ENCODE measurements at places on chromosomes 12 and 14.

- no peak for DNase-seq
- no peaks in the 10 kb centered on the region for H3K27me3 ChIP-seq
- H3K4me3 ChIP-seq: no peak overlapping the region
- no peaks in the 10 kb centered on the region for H3K4me1 ChIP-seq
- no peak overlapping the region for H3K27ac ChIP-seq
Observed at GRCh38 chr12:88945051-88945732, 364.9 kb upstream of the KITLG start.

DNA sequence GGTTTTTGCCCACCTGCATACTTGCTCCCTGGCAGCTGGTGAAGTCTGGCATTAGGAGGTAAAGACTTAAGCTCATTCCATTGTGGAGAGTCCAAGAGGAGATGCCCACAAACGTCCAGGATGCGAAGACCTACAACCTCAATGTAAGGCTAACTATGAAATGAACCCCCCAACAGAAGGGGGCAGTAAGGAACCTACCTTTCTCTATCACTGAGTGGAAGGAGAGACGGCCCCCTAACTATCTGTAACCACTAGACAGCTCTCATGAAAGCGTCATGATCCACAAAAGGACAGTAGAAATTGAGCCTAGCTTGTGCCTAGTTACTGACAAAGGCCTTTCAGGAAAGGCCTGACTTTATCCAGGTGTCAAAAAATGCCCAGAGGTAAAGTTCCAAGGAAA, 55.3 kb downstream of the ZFYVE21 start:
- no peaks in the 10 kb centered on the region for H3K4me1 ChIP-seq
- no peaks in the 10 kb centered on the region for H3K27me3 ChIP-seq
- no peak overlapping the region for H3K27ac ChIP-seq
- no peak for DNase-seq

- peaks cover 9% of the 10 kb centered on the region for H3K4me1 ChIP-seq
- no peak for DNase-seq
- no peak overlapping the region for H3K4me3 ChIP-seq
- peaks cover 60% of the 10 kb centered on the region for H3K27me3 ChIP-seq
- no peaks in the 10 kb centered on the region for H3K36me3 ChIP-seq
Observed at GRCh38 chr14:104871145-104871655, 6.1 kb downstream of the CEP170B start.

DNA sequence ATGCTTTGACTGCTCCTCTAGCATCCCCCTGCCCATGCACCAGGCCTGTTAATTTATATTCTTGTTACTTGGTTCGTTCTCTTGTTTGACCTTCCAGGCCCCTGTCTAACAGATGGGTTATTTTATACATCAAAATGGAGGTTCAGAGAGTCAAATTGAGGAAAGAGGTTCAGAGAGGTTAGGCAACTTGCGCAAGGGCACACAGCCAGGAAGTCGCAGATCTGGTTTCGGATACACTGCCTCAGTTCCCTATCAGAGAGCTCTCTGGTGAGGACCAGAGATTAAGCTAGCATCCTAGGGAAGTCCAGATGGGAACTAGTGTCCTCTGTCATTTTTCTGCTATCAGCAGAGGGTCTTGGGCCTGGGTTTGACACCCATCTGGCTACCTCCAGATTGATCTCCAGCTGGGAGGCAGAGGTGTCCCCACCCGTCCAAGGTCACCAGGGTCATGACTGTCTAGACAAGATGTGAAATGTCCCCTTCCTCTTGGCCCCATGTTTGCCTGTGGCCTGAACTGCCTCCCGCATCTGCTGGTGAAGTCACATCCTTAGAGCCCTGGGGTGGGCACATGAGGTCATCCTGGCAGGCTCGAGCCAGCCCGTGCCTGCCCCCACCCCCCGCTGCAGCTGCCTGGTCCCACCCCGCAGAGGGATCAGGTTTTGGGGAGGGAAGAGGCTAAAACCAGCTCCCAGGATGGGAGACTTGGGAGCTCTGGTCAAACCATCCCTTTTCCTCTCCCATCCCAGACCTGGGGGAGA, 84.3 kb upstream of the NCOR2 start:
- H3K27ac ChIP-seq: no peak overlapping the region
- no peaks in the 10 kb centered on the region for H3K27me3 ChIP-seq
- no peak for DNase-seq
- no peak overlapping the region for H3K4me3 ChIP-seq
- no peaks in the 10 kb centered on the region for H3K36me3 ChIP-seq

GRCh38 chr12:12404297-12404696, 47.4 kb downstream of the BORCS5 start:
- no peak overlapping the region for H3K4me3 ChIP-seq
- no peak overlapping the region for H3K27ac ChIP-seq
- no peaks in the 10 kb centered on the region for H3K27me3 ChIP-seq
- no peak for DNase-seq
- H3K36me3 ChIP-seq: peaks cover 2% of the 10 kb centered on the region

GRCh38 chr14:87196436-87196835, 796.5 kb downstream of the GALC start:
- no peak overlapping the region for H3K27ac ChIP-seq
- no peaks in the 10 kb centered on the region for H3K4me1 ChIP-seq
- H3K27me3 ChIP-seq: no peaks in the 10 kb centered on the region
- DNase-seq: no peak
- H3K36me3 ChIP-seq: no peaks in the 10 kb centered on the region

GRCh38 chr12:122886851-122887818, 8.8 kb downstream of the VPS37B start:
- DNase-seq: peak; percentile 84
- peaks cover 90% of the 10 kb centered on the region for H3K4me1 ChIP-seq
- H3K27ac ChIP-seq: peak overlapping the region; percentile 97
- H3K36me3 ChIP-seq: no peaks in the 10 kb centered on the region
- peak overlapping the region; percentile 24 for H3K4me3 ChIP-seq
- H3K27me3 ChIP-seq: no peaks in the 10 kb centered on the region

DNA sequence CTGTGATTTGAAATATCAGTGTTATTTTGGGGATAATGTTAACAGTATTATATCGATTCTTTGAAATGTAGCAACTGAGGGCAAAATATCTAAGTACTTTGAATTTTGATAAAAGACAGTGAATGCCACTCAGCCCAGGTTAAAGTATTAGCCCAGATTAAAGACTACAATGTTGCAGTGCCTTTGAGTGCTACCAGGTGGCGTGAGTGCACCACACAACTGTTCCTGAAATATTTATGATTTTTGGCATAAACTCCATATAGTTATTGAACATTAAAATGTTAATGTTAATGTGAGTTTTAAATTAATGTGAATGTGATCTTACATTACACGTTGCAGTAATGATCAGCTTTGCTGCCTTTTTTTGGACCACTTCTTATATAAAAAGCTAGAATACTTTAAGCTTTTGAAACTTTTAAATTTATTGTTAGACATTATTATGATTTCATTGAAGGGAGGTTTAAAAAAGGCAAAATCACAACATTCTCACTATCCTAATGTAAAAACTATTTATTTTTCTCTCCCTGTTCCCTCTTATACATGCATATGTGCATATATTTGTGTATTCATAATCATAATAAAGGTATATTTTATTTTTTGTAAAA, 22.5 kb downstream of the MRPS35 start:
- no peaks in the 10 kb centered on the region for H3K27me3 ChIP-seq
- no peak overlapping the region for H3K27ac ChIP-seq
- no peaks in the 10 kb centered on the region for H3K4me1 ChIP-seq
- peak; percentile 39 for DNase-seq

DNA sequence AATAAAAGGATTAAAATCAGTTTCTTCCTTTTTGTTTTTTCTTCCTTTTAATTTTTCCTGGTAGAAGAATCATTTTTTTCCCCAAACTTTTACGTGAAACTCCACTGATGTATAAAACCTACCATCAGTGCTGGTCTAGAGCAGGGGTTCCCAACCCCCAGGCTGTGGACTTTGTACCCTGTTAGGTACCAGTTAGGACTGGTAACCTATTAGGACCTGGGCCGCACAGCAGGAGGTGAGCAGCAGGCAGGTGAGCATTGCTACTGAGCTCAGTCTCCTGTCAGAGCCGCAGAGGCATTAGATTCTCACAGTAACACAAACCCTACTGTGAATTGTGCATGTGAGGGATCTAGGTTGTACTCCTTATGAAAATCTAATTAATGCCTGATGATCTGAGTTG, 10.1 kb downstream of the SMCO2 start:
- peaks cover 4% of the 10 kb centered on the region for H3K27me3 ChIP-seq
- H3K4me1 ChIP-seq: no peaks in the 10 kb centered on the region
- no peak overlapping the region for H3K27ac ChIP-seq
- H3K36me3 ChIP-seq: no peaks in the 10 kb centered on the region

GRCh38 chr12:98519257-98519907, 4.0 kb downstream of the TMPO start:
- peaks cover 32% of the 10 kb centered on the region for H3K4me1 ChIP-seq
- DNase-seq: no peak
- no peaks in the 10 kb centered on the region for H3K27me3 ChIP-seq

DNA sequence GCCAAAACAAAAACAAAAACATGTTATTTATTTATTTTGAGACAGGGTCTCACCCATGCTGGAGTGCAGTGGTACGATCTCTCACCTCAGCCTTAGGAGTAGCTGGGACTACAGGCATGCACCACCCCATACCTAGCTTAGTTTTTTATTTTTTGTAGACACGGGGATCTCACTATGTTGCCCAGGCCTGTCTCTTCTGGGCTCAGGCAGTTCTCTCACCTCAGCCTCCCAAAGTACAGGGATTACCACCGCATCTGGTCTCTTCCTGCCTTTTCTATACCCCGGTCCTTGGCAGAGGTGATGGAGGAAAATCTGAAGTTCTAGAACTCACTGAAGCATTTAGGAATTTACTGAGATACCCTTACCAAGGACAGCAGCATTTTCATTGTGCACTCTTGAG, 6.8 kb upstream of the IRF2BPL start:
- DNase-seq: no peak
- no peak overlapping the region for H3K27ac ChIP-seq
- peaks cover 54% of the 10 kb centered on the region for H3K4me1 ChIP-seq
- H3K4me3 ChIP-seq: no peak overlapping the region
- H3K27me3 ChIP-seq: no peaks in the 10 kb centered on the region

- H3K4me3 ChIP-seq: no peak overlapping the region
- H3K27ac ChIP-seq: no peak overlapping the region
- H3K27me3 ChIP-seq: no peaks in the 10 kb centered on the region
- no peak for DNase-seq
Observed at GRCh38 chr14:56603648-56604047, 24.1 kb downstream of the TMEM260 start.

GRCh38 chr12:114729731-114730130, 45.8 kb upstream of the TBX3 start:
- H3K27me3 ChIP-seq: no peaks in the 10 kb centered on the region
- no peaks in the 10 kb centered on the region for H3K4me1 ChIP-seq
- H3K4me3 ChIP-seq: no peak overlapping the region
- no peak for DNase-seq
- H3K27ac ChIP-seq: no peak overlapping the region

DNA sequence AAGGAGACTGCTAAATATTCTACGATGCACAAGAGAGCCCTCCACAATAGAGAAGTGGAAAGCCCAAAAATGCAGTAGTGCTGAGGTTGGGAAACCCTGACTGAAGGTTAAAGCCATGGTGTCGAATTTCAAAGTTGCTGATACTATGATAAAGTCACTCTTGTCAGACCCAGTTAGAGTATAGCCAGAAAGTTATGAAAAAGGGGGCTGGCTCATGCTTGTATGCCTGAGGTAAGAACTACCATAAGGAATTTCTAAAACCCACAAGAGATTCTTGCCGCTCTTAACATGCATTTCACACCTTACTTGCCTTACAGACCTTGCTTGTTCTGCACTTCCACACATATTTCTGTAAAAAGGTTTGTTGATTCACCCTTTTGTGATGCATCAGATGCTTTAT, 184.6 kb downstream of the SLC6A15 start:
- no peak overlapping the region for H3K4me3 ChIP-seq
- no peaks in the 10 kb centered on the region for H3K27me3 ChIP-seq
- no peaks in the 10 kb centered on the region for H3K4me1 ChIP-seq
- H3K36me3 ChIP-seq: no peaks in the 10 kb centered on the region
- no peak for DNase-seq
- H3K27ac ChIP-seq: no peak overlapping the region

DNA sequence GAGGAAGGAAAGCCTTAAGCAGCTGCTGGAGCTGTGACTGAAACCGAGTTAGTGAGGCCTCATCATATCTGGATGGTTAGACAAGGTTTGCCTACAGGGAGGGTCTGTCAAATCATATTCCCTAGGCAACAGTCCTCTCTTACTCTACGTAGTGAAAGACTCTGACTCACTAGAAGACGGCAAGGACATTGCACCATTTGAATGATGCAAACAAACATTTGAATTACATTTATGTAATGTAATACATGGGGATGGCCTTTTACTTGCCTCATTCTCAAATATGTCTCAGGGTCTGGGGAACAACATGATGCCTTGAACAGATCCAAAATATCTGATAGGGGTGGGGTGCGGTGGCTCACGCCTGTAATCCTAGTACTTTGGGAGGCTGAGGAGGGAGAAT, 29.8 kb upstream of the STRAP start:
- DNase-seq: no peak
- no peaks in the 10 kb centered on the region for H3K4me1 ChIP-seq
- H3K27me3 ChIP-seq: no peaks in the 10 kb centered on the region
- no peak overlapping the region for H3K4me3 ChIP-seq

DNA sequence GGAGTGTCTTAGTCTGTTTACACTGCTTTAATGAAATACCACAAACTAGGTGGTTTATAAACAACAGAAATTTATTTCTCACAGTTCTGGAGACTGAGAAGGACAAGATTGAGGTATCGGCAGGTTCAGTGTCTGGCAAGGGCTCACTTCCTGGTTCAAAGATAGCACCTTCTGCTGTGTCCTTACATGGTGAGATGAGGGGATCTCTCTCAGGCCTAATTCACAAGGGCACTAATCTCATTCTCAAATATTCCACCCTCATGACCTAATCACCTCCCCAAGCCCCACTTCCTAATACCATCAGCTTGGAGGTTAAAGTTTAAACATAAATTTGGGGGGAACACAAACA, 35.0 kb upstream of the PLEK2 start:
- no peak overlapping the region for H3K4me3 ChIP-seq
- H3K36me3 ChIP-seq: no peaks in the 10 kb centered on the region
- no peak overlapping the region for H3K27ac ChIP-seq
- DNase-seq: no peak

DNA sequence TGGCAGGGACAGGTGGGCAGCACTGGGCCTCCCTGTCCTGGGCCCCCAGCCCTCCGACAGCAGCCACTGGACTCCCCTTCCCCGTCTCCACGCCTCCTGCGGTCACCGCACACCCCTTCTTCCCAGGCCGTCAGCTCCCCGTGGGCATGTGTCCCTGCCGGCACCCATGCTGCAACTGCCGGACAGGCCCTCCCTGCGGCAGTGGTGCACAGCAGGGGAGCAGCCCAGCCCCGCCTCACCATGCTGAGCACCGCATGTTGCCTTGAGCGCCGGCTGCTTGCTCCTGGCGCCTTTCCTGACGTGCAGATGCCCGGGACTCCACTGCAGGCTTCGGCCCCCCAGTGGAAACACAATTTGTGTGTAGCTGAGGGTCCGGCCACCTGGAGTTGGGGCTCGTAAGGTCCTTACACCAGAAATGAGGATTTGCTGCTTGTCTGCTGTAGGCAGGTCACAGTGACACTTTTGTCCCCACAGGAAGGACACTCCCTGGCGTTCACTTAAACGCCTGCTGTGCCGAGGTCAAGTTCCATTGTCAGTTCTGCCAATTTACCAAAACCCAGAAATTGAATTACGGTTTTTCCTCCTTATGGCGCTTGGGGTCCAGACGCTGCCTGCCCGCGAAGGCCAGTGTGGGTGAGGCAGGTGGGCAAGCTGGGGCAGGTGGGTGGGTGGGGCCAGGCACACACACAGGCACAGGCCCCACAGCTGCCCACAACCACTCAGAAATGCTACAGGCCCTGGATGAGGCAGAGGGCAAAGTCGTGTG, 28.2 kb upstream of the MMP17 start:
- no peak overlapping the region for H3K27ac ChIP-seq
- H3K4me3 ChIP-seq: no peak overlapping the region
- no peak for DNase-seq
- peaks cover 21% of the 10 kb centered on the region for H3K4me1 ChIP-seq
- no peaks in the 10 kb centered on the region for H3K36me3 ChIP-seq
